ENCODE measurements at places on chromosomes 11 and 22.

- peak; percentile 53 for DNase-seq
Observed at GRCh38 chr11:77411137-77411707, 62.7 kb downstream of the PAK1 start.

DNA sequence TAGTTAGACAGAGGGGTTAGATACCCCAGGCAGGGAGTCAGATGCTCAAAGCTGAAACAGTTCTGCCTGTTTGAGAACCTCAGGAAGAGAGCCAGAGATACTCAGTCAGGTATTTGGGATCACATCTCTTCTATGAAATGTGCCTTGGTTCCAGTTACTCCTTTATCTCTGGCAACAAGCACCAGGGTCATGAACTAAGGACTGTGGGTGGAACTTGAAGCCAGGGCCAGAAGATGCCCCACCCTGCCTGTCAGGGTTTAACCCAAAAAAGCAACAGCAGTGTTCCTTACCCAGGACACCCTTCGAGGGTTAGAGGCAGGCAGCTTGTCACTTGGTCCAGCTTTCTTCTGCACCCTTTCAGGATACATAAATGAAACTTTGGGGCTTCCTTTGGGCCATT lies 15.0 kb upstream of the WT1 start:
- DNase-seq, result no peak

- DNase-seq, result peak; percentile 75
Observed at GRCh38 chr11:87281496-87281895, 243.8 kb downstream of the TMEM135 start.

- DNase-seq, result peak; percentile 46
Observed at GRCh38 chr11:66619080-66619554, 2.7 kb downstream of the RBM14 start.

DNA sequence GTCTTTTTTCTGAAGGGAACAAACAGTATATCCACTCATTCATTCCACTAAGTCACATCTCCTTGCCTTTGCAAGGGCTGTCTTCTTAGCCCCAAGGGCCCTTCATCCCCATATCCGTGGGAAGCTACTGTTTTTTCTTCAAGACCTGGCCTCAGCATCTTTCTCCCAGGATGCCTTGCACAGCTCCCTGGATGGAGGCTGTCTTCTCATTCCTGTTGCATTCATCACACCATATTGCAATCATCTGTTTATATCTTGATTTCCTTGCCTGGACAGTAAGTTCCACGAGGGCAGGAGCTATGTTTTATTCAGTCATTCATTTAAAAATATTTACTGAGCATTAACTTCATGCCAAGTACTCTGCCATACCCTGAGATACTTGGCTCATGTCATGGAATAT lies 29.3 kb upstream of the NECTIN1 start:
- DNase-seq, result peak; percentile 61

- DNase-seq, result no peak
Observed at GRCh38 chr11:94400457-94400838, 771 bp downstream of the GPR83 start.

- no peak for DNase-seq
Observed at GRCh38 chr22:44540756-44541670, 43.0 kb upstream of the RTL6 start.

GRCh38 chr11:75100314-75100713 lies 3.6 kb upstream of the OR2AT4 start:
- peak; percentile 23 for DNase-seq

GRCh38 chr22:38843657-38844314 lies at the start of gene NPTXR:
TSS of gene NPTXR (minus strand) at chr22:38844028.
- peak; percentile 75 for DNase-seq

DNA sequence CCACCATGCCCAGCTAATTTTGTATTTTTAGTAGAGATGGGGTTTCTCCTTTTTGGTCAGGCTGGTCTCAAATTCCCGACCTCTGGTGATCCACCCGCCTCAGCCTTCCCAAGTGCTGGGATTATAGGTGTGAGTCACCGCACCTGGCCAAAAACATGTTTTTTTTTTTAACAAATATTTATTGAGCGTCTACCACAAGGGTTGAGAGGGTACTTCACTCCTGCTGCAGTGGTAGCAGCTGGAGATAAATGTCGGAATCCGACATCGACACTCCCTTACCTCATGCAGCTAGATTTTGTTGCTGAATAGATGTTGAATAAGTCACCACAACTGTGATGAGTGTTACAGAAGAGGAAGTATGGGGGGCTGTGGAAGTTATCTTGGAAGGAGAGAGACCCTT lies 971 bp downstream of the DNAJB13 start:
- DNase-seq, result no peak

DNA sequence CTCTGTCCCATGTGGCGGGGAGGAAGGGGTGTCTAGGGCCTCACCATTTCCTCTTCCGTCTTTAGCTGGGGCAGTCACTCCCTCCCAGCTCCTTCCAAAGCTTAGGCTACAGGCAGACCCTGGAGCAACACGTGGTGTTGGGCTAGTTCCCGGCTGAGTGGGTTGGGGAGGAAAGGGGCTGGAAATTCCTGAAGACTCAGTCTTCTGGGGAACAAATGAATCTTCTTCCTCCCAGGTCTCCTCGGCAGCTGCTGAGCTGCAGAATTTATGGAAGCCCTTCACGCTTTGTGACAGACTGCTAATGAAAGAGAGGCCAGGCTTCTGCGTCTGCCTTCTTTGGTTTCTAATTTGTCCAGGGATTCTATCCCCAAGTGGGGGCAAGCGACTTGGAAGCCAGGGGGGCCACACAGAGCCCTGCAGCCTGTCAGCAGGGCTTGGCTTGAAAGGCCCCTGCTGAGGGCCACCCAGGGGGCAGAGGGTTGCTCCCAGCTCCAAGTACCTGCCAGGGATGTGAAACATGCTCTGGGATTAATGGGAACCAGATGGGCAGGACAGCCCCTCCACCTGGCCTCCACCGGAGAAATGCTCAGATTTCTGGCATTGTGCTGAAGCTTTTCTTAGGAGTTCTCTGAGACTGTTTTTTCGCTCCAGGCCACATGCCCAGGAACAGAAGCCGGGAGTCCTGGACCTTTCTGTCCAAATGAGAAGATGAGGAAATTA lies 123.1 kb downstream of the PKNOX2 start:
- no peak for DNase-seq

GRCh38 chr11:34366522-34366921 lies 8.7 kb upstream of the ABTB2 start:
- DNase-seq, result no peak

GRCh38 chr22:48057116-48057835 lies 1294.8 kb downstream of the TBC1D22A start:
- DNase-seq, result no peak

Data from GM03348 (cell line).